ENCODE measurements at places on chromosomes 5 and 9. TPM values are rescaled to one million over a fixed set of nuclear protein-coding genes. Genes with fewer than 3 reads are reported as not detected.

GRCh38 chr9:83999141-83999918 is 18.7 kb downstream of the RMI1 start:
- no peak for DNase-seq

GRCh38 chr9:96564217-96564616 is 55.4 kb downstream of the CDC14B start:
- DNase-seq: no peak

EIF4E1B gene
- not detected for total RNA-seq

- no peak for DNase-seq
Observed at GRCh38 chr5:8417316-8418048, 548.5 kb downstream of the MTRR start.

CARTPT gene
- not detected for total RNA-seq

AK8 gene
- total RNA-seq: 1.5 TPM

DNA sequence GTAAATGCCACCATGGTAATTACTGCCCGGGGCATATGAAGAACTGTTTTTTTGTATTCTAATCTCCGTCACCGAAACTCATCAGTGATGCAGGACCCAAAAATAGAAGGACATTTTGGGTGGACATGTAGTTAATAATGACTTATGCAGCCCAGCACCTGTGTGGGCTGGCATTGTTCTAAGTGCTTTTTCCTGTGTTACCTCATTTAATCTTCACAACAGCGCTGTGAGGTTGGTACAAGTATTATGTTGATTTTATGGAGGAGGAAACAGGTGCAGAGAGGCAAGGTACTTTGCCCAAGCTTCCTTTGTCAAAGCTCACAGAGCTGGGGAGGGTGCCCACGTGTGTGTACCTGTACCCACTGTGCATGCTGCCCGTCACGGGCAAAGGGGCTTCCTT is 58.4 kb downstream of the DAPK1 start:
- DNase-seq: no peak

SPRY4 gene
- 38.1 TPM for total RNA-seq

DNA sequence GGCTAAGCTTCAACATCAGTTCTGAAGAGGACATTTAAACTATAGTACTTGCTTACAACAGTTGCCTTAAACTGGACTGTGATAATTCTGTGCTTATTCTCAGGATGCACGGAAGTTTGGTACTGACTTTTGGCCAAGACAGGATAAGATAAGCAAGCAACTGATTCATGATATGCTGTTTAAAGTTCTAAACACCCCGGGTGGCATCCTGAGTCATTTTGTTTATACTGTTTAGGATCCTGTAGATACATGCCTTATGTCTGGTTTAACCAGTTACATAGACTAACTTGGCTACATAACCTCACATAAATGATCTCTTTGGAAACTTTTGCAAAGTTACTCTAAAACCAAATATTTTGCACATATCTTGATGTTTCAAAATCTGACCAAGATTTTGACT is 95.9 kb downstream of the CDH9 start:
- no peak for DNase-seq

DNA sequence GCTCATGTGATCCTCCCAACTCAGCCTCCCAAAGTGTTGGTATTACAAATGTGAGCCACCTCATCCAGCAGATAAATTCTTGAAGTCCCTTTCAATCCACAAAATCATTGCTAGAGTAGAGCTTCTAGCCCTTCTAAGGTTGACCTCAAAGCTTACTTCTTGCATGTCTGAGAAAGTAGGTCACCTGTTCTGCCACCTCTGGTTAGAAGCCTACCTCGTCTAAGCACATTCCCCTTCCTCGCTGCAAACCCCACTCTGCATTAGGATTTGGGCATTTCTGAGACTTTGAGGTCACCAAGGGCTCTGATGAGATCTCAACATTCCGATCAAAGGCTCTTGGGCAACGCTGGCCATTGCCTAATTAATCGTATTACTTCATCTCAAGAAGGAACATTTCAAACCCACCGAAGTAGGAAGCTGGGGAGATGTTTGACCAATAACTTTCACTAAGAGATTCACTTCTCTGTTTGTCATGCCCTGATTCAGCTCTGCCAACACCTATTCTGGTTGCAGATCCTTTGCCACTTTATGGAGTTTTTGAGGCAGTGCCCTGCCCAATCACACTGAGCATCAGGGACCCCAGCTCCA is 8.6 kb downstream of the ADAM19 start:
- DNase-seq: no peak

GRCh38 chr9:96612105-96612965 is 7.3 kb downstream of the CDC14B start:
- DNase-seq: no peak

DNA sequence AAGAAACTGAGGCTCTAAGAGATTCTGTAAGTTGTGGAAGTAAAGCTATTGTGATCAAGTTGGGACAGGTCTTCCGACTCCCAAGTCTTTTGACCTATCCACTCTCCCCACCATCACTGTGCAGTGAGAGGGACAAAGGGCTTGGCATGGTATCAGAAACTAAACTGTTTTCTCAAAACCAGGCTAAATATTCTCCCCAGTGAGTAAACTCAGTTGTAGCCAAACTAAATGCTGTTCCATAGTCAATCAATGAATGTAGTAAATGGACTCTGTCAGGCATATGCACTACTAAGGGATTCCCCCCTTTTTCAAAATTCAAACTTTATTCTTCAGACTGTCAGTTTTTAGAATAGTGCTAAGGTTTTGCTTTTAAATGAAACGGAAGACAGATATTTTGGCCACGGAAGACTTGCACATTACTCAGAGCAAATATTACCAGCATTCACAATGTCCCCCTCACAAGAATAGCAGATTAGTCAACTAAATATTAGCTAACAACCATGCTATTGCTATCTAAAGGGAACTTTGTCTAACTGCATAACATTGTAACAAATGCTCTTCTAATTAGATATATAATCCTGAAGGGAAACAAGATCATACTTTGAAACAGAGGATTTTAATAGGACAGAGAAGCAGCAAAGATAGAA is 7.1 kb downstream of the PRKAA1 start:
- no peak for DNase-seq

DNA sequence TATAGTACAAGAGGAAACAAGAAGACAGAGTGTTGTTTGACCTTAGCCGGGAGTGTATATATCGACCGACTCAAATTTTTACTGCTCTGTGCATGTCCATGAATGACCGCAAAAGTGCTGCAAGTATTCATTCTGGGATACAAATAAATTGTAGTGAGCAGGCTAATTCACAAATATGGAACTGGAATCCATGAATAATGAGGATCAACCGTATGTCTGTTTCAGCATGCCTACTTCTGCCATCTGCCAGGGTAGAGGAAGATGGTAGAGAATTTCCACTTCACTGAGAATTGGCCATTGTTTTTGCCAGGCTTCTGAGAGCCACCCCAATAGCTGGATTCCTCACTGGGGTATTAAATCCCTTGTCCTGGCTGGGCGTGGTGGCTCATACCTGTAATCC is 8.5 kb upstream of the RALGPS1 start:
- no peak for DNase-seq

DNA sequence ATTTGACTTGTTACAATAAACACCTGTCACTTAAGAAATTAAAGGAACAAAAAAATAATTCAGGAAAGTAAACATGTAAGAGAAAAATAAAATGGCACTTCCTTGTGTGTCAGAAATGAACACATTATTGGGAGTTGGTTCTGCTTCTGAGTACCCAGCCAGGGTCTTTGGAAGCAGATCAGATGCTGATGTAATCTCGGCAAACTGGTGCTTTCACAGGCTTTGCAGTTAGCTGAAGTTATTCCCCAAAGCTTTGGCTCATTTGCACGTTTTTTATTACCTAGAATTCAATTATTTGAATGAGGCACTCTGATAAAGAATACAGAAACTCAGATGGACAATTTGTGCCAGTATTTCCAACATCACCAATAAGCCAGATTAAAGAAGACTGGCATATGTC is 10.9 kb downstream of the CDH18 start:
- no peak for DNase-seq

- DNase-seq: no peak
Observed at GRCh38 chr5:172524573-172525021, 70.3 kb upstream of the SH3PXD2B start.

DNA sequence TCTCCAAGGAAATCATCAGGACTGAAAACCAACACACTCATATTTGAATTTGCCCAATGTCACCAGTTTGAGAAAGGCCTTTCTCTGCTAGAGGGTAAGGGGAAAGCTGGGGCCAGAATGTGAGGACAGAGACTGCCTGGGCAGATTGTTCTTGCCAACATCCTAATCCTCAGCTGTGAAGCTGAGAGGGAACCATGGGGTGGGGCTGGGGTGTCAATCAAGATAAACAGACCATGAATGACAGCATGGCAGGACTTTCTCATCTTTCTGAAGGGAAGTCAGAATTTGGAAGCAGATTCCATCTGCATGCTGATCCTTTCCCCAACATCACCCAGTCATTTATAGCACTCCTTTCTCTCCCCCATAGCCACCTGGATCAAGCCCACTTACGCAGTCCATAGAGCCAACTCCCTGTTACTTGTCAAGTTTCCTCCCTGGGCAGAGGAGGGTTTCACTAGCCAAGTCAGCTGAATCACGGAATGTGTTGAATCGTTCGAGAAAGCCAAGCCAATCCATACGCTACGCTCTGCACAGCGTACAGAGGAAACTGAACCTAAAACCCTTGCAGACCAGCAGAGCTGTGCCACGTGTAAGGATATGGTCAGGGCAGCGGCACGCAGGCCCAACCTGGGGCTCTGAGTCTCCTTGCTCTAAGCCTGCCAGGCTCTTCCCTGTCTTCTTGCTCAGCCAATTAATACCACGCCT is 14.9 kb downstream of the GLDC start:
- no peak for DNase-seq

FAM221B gene
- not detected for total RNA-seq

GRCh38 chr5:65047948-65048690 is 279.4 kb downstream of the CWC27 start:
- DNase-seq: no peak

GRCh38 chr5:169637549-169638121 is 560 bp downstream of the DOCK2 start:
- DNase-seq: no peak

DNA sequence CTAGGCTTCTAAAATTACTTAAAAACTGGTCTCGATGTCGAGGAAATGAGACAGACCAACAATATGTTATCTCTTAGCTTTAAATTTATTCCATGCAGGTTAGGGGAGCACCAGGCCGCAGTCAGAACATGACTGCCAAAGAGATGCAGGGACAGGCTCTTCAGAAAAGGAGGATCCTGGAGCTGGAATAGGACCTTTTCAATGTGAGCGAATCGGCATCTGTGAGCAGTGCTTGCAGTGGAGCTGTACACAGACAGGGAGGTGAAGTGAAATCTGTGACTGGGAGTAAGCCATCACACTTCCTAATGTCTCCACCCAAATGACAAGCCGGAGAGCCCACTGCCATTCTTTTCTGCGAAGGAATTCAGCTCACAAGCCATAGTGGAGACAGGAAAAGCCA is 78.2 kb downstream of the EFNA5 start:
- no peak for DNase-seq

- DNase-seq: no peak
Observed at GRCh38 chr5:16245249-16245648, 65.7 kb upstream of the MARCHF11 start.

GRCh38 chr5:119656023-119656422 is 26.7 kb downstream of the FAM170A start:
- DNase-seq: no peak

GRCh38 chr9:117555964-117556629 is 141.2 kb upstream of the ASTN2 start:
- DNase-seq: no peak

NRG2 gene
- 0.39 TPM for total RNA-seq

ARHGEF37 gene
- total RNA-seq: 8.5 TPM

DNA sequence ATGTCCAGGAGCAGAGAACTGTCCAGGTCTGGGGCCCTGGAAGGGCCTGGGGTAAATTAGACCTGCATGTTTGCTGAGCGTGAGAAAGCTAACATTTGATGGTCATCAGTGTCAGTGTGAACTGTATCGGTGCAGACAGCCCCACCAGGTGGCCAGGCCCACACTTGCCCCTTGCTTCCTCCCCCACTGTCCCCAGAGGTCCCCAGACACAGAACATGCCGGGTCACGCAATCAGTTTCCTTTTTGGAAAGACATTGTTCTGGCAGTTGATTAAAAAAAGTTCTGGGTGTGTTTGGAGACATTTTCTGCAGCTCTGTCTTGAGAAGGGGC is 1.5 kb downstream of the NKD2 start:
- DNase-seq: no peak

GRCh38 chr5:34674187-34674586 is 18.1 kb downstream of the RAI14 start:
- DNase-seq: no peak

SPINK5 gene
- 0.12 TPM for total RNA-seq

DNA sequence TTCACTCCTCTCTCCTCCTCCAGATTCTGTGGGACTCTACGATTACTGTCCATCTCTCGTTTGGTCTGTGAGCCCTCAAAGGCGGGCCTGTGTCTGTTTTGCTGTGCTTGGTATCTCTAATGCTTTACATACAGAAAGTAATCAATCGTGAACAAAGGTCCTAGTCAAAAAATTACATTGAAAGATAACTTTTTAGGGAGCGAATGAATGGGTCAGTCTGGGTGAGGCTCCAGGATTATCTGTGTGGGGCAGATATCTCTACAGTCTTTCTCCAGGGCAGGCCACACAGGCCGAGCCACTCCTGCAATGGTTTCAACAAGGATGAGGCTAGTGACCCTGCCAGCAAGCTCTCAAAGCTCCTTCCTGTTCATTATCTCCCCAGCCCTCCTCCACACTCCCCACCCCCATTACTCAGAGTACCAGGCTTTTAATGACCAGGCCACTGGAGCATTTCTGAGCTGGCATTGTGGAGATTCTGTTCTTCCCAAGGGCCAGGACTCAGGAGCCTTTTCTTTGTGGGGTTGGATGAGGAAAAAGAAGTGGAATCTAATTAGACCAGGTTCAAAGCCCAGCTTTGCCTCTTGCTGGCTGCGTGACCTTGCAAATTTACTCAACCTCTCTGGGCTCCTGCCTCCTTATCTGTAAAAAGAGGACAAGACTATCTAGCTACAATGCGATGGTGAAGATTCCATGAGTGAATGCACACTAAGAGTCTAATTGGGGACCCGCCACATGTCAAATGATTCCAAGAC is 10.2 kb downstream of the CORO2A start:
- DNase-seq: no peak

DNA sequence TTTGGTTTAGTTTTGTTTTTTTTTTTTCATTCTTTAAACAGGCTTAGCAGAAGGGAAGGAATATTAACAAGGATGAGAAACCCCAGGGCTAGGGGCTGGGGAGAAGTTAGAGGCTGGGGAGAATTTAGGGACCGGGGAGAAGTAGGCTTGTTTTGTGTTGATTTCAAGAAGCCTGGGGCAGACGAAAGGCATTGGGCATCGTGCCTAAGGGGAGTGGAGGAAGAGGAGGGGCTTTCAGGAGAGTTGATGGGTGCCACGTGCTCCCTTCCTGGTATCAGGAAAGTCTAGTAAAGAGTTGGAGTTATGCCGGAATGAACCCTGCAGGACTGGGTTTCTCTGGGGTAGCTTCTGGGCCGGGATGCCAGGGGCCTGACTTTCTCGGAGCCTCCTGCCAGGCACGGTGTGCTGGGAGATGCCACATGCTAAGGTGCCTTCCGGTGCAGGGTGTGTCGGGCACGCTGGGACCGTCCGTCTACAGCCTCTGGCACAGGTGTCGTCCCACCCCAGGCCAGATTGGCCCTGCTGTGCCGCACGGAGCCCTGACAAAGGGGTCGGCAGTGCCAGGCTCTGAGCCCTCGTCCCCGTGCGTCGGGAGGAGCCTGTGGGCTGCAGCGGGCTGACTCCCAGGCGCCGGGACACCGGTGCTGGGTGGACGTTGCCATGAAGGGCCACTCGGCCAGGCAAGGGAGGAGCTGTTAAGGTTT is 159.9 kb downstream of the OLFM1 start:
- DNase-seq: no peak

- DNase-seq: no peak
Observed at GRCh38 chr9:100673249-100673648, 95.4 kb downstream of the CAVIN4 start.
